ENCODE measurements at places on chromosomes 16 and 17.
A peak's percentile ranks its signal among the peaks of the same experiment; 100 is the strongest.

DNA sequence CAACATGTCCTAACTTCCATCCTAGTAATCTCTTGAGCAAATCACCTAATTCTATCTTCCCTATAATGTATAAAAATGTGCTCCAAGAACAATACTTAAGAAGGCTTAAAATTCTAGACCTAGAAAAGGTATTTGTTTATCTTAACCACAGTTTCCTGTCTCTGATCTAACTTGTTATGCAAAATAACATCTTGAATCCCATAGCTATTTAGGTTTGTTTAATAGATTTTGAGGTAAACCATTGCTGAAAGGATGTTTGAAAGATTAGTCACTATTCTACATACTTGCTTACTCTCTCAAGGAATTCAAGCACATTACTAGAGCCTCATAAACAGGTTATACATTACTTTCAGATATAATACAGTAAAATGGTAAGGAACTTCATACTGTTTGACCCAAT is 13.0 kb downstream of the CA10 start:
- DNase-seq: no peak

- DNase-seq: no peak
Observed at GRCh38 chr16:86277221-86277620, 233.1 kb upstream of the FOXF1 start.

- peak; percentile 59 for DNase-seq
Observed at GRCh38 chr17:81422776-81423697, 27.8 kb downstream of the BAHCC1 start.

GRCh38 chr16:8899709-8900317 is 17.7 kb downstream of the LITAFD start:
- no peak for DNase-seq

DNA sequence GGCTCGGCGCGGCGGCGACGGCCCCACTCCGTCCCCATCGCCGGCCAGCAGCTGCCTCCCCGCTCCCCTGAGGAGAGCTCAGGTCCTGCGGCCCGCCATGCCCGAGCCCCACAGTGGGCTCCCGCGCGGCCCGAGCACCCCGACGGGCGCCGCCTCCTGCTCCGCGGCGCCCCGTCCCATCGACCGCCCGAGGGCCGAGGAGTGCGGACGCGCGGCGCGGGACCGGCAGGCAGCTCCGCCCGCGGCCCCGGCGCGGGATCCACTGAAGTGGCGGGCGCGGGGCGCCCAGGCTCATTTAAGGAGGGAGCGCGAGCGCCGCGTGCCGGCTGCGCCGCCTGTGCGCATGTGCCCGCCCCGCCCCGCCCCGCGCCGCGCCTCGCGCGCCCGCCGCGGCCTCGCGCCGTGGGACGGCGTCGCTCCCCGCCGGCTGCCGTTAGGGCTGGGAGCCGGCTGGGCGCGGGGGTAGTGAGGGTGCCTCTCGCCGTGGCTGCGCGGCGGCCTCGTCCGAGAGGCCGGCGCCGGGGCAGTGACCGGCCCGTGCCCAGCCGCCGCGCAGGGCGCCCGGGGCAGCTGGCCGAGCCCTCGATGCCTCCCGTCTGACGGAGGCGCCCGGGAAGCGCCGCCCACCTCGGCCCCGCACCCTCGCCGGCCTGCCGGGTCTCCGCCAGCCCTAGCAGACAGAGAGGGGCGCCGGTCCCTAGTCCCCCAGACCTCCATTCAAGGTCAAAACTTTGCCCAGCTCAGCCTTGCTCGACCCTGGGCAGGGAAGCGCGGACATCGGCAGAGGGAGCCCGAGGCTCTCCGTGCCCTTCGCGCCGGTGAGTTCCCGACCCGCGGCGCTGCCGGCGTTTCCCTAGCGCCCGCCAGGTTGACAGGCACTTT is at the start of gene NETO2:
Gene NETO2 (minus strand): TSS at position 269 of the 882 bp plus-strand sequence. CDS start 333 bp downstream, outside the sequence.
- DNase-seq: peak; percentile 57

- DNase-seq: no peak
Observed at GRCh38 chr17:57521606-57522005, 223.5 kb downstream of the CCDC182 start.

GRCh38 chr16:69330286-69331109 is at the start of gene PDF:
Gene PDF (minus strand): TSS chr16:69330588. CDS start chr16:69330570, 18 bp downstream.
- peak; percentile 72 for DNase-seq

DNA sequence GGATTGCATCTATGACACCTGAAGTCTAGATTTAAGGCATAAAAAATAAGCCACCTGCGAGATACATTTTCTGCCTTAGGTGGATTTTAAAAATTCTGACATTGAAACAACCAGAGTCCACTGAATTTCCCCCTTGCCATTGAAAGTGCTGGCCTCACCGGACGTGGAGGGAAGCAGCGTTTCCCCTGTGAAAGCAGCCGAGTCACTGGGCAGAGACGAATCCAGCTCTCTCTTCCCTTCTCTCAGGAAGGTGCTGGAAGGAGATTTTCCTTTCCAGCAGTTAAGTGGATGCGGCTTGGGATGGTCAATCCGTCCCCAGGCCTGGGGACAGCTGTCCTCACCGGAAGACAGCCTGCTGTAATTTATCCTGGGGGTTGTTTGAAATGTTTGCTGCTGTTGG is 270.9 kb upstream of the FOXF1 start:
- DNase-seq: no peak

DNA sequence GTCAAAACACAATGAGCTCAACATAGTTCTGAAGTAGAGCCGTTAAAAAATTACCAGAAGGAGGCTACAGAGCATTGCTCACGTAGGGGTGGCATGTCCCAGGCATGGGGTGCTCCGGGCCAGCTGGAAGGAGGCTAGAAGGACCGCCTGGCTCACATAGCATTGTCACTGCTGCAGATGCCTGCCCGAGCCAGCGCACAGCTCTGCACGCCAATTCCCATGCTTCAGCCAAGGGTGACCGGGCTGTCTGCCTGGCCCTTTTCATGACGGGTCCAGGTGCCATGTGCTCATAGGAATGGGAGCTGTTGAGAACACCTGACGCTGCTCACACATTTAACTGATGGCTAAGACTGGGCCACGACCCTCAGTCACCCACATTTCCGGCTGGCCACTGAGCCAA is 228.9 kb upstream of the FOXF1 start:
- DNase-seq: no peak

Data from CD4-positive, alpha-beta T cell treated with Interleukin-15 for 1 hour (primary cell).